ENCODE measurements at places on chromosomes 16 and 17.

DNA sequence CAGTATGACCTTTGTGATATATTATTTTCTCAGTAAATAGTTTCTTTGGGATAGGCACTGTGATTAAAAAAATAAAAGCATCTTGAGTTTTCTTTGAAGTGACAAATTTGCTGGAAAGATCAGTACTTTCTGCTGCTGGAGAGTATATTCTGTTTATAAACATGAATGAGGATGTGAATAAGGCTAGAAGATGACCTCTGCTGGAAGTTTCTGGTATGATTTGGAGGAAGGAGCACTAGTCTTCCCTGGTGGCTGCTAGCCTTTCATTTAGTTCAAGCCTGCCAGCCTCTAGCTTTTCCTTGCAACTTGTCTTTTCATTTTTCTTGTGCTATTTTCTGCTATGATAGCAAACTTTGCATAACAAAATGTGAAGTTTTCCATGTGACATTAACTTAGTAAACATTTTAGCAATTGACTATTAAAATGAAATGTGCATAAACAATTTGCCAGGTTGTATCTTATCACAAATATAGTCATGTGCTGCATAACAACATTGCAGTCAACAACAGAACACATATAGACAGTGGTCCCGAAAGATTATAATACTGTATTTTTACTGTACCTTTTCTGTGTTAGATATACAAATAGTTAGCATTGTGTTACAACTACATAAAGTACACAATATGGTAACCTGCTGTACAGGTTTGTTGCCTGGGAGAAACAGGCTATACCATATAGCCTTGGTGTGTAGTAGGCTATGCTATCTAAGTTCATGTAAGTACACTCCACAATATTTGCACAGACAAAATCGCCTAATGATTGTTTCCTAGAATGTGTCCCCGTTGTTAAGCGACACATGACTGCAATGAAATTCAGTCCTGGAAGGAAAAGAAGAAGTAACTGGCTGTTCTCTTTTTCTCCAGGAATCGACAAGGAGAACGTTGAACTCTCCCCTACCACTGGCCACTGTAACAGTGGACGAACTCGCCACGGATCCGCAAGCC is 18.1 kb upstream of the RAB11FIP4 start:
- DNase-seq = no peak

GRCh38 chr16:69436896-69437295 is 12.5 kb downstream of the CYB5B start:
- no peak for DNase-seq

- DNase-seq = no peak
Observed at GRCh38 chr17:78053777-78054468, 74.6 kb downstream of the TMC6 start.

DNA sequence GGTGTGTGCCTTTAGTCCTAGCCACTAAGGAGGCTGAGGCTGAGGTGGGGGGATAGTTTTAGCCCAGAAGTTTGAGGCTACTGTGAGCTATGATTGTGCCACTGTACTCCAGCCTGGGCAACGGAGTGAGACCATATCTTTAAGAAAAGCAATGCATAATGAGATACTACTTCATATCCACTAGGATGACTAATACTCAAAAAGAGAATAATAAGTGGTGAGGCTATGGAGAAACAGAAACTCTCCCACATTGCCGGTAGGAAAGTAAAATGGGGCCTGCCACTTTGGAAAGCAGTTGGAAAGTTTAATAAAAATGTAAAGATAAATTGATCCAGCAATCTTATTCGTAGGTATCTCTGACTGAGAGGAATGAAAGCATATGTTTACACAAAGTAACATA is 4.6 kb upstream of the NPIPB2 start:
- no peak for DNase-seq

GRCh38 chr16:87918338-87918737 is 18.0 kb downstream of the CA5A start:
- no peak for DNase-seq

- peak; percentile 80 for DNase-seq
Observed at GRCh38 chr17:8079291-8080207, 8.0 kb downstream of the ALOX12B start.

GRCh38 chr16:79845033-79845733 is 244.6 kb upstream of the MAF start:
- DNase-seq = no peak

- no peak for DNase-seq
Observed at GRCh38 chr17:50352072-50352692, 6.3 kb downstream of the XYLT2 start.

- DNase-seq = no peak
Observed at GRCh38 chr17:60315650-60316049, 76.3 kb downstream of the USP32 start.

- no peak for DNase-seq
Observed at GRCh38 chr16:79605999-79606398, 5.5 kb upstream of the MAF start.

DNA sequence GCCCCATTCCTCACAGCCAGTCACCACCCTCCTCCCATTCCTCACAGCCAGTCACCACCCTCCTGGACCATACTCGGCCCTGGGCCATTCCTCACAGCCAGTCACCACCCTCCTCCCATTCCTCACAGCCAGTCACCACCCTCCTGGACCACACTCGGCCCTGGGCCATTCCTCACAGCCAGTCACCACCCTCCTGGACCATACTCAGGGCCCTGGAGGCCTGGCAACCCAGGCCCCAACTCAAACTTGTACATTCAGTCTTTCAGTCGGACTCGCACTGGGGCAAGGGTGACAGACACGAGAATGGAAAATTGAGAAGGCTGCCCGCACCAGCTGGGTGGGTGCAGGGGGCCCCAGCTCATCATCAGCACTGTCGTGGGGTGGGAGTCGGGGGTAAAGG is 30.4 kb upstream of the FOXK2 start:
- DNase-seq = no peak

GRCh38 chr16:58056580-58056979 is 31.0 kb downstream of the MMP15 start:
- DNase-seq = no peak

DNA sequence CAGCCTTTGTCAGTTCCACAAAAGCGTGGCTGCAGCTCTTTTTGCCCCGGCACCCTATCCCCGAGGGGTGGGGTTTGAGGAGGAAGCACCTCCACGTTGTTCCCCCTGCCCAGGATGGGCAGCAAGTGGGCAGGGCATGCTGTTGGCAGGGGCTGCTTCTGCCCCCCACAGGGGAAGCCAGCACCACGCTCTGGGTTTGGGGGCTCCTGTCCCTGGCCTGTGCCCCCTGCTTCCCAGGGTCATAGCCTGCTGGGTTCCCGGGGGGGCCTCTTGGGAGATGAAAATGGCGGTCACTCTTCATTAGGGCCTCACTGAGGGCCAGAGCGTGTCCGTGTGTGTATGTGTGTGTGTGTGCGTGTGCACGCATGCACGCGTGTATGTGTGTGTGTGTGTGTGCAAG is 22.8 kb downstream of the LASP1 start:
- no peak for DNase-seq
